ENCODE measurements at places on chromosomes 6 and 20.
A peak's percentile ranks its signal among the peaks of the same experiment; 100 is the strongest.

DNA sequence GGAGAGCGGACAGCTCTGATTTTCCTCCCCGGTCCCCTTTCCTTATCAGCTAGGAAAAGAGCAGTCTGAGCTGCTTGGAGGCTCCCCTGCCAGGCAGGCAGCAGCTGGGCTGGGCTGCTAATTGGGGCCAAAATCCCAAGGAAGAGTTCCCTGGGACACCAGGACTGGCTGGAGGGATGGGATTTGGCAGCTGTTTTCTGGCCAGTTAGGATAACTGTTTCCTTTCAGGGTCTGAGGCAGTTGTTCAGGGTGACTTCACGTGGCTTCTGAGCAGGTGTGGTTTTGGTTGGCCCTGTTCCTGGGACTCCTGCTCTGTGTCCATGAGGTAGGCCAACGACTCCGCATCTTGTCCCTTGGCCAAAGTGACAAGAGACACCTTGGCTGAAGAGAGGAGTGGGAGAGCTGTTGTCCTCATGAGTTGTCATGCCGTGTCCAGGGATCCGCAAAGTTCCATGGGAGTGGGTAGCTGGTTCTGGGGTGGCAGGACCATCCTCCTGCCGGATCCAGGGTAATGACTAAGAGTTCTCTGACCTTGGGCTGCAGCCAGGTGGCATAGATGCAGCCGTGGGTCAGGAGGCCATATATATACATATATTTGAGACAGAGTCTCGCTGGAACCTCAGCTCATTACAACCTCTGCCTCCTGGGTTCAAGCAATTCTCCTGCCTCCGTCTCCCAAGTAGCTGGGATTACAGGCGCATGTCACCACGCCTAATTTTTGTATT lies 21.2 kb downstream of the MRPS18A start:
- no peak for DNase-seq

DNA sequence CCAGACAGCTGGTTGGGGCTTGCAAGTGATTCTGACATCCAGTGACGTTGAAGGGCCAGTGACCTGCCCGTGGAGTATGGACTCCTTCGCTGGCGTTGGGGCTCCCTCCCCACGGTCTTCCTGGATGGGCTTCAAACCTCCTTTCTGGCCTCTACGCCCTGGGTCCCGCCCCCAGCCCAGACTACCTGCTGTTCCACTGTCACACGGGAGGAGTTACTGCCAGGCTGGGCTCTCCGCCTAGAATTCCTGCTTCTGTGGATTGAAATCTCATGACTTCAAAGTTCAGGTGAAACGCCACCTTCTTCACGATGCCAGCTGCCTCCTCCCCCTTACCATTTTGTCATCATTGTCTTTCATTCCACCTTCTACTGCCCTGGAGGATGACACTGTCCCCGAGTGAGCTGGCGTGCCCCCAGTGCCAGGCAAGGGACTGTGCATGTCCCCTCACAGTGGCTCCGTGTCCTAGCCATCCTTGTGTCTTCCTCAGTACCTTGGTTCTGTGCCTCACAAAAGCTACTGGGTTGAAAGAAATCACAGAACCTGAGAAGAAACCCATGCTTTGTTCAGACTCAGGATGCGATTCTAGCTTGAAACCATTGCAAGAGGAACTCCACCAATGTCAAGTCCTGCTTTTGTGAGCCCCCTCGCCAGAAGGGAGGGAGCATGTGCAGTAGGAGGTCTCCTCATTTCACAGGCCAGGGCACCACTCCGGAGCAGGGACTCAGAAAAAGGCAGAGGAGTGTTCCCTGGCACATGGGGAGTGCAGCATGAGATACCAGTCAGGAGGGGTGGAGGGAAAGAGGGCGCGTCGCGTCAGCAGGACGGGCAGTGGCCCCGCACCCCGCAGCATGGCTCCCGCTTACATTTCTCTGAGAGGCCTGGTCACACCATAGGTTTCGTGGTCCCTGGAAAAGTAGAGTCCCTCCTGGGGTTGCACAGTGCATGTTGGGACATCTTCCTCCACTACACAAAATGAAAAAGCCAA lies 11.0 kb upstream of the IRF4 start:
- no peak for DNase-seq

- no peak for DNase-seq
Observed at GRCh38 chr6:106611030-106611429, 18.3 kb downstream of the RTN4IP1 start.

- no peak for DNase-seq
Observed at GRCh38 chr6:43784049-43784855, 14.2 kb downstream of the VEGFA start.

- DNase-seq, result peak; percentile 57
Observed at GRCh38 chr6:163958646-163959045, 544.1 kb downstream of the QKI start.

DNA sequence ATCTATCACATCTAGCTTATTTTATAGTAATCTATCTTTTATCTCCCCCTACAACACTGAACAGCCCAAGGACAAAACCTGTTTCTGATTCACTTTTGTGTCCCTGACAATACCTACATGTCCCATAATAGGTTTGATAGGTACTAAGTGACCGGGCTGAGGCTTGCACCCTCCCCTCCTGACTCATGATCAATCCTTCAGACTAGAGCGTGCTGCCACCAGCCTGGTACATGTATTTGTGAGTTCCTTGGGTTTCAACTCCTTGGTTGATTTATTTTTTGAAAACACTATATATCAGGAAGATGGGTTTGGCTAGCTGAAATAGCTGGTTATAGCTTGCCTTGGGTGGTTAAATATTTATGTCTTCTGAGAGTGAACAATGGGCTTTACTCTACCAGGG lies 41.6 kb upstream of the RAB23 start:
- DNase-seq, result no peak

DNA sequence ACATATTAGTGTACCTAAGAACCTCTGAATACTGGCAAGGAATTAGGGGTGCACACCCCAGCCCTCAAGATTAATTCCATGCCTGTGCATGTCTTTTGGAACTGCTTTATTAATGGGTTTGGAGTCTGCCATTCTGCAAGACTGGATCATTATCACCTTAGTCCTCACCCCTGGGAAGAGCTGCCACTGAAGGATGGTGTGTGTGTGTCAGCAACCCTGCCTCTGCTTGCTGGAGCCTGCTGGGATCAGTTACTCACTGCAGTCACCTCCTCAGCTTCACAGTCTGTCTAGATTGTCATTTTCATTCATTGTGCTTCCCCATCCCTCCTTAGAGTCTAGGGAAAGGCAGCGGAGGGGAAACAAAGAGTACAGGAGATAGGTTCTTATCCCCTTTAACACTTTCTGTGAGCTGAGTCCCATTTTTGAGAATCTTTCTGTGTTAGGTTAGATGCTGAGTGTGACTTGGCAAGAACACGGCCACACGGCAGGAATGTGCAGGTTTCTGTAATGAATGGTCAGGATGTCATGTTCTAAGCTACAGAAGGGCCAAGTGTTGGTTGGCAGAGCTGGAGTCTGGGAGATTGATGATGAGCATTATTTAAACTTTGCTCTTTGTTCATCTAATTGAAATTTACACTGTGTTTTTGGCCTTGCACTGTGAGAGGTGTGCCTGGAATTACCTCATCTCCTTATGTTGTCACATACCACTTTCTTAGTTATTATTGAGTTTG lies 21.1 kb downstream of the GHRH start:
- DNase-seq, result no peak

DNA sequence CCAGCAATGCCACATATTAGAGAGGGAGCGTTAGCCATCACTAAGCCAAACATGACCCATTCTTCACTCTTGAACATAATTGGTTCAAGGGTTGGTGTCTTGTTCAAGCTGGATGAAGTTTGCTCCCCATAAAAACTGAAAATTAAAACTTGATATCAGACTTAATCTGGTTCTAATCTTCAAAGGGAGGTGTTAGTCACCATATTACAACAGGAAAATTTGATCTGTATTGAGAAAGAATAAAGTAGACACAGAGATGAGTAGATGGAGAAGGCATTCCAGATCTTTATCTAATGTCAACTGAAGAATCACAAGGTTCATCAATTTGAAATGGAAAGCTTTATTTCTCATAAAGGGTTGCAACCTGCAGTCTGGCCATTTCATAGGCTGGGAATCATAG lies 972.8 kb downstream of the HACE1 start:
- DNase-seq, result no peak

- no peak for DNase-seq
Observed at GRCh38 chr6:169393753-169394152, 140.1 kb upstream of the THBS2 start.

- DNase-seq, result no peak
Observed at GRCh38 chr20:3987296-3987695, 28.1 kb downstream of the RNF24 start.

GRCh38 chr6:42781546-42781795 lies 381 bp upstream of the BICRAL start:
- DNase-seq, result no peak
